ENCODE measurements at places on chromosomes 5 and 9.

DNA sequence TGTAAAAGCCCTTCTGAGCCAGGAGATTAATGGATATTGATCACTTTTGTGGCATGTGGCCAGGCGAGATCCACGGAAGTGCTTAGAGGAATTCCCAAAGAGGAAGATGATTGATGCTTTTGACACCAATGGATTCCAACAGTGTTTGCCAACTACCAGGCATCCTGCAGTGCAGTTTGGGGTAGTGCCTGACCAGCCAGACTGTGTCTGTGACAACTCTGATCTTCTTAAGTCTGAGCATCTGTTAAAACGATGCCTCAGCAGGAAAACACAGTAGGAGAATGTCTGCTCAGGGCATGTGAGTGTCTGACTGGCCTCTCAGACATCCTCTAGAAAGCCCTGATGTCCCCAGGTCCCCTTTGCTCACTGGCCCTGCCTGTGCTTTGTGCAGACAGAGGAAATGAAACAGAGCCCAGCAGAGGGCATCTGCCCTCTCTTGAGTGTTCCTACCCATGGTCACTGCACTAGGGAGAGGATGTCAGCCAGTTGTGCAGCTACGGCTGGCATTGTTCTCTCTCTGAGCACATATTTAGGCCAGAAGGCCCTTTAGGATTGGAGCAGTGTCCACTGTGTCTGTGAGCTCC, 57.0 kb downstream of the TRPC7 start:
- DNase-seq, result no peak

DNA sequence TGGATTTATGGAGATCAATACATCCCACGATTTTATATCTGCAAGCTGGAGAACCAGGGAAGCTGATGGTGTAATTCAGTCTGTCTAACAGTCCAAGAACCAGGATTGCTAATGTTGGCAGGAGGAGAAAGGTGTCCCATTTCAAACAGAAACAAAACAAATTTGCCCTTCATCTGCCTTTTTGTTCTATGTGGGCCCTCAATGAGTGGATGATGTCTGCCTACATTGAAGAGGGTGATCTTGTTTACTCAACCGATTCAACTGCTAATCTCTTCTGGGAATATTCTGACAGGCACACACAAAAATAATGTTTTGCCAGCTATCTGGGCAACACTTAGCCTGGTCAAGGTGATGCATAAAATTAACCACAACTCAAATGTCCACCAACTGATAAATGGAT, 65.1 kb upstream of the IL33 start:
- DNase-seq, result no peak

DNA sequence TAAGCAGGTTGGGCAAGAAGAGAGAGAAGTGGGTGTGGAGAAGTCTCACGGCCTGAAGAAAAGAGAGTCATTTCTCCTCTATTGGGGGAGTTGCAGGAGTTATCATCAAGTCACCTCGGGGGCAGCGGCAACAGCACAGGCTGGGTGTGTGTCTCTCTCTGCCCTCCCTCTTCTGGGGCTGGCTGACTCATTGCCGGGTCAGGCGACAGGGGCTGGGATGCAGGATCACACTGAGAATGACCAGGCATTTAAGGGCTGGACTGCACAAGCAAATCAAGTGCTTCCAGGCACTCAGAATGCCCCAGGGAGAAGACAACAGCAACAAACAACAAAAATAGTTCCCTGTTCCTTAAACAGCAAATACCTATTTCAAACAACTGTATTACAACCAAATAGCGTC, 6.3 kb upstream of the EQTN start:
- no peak for DNase-seq

GRCh38 chr5:10913841-10914240, 152.8 kb upstream of the DAP start:
- no peak for DNase-seq

DNA sequence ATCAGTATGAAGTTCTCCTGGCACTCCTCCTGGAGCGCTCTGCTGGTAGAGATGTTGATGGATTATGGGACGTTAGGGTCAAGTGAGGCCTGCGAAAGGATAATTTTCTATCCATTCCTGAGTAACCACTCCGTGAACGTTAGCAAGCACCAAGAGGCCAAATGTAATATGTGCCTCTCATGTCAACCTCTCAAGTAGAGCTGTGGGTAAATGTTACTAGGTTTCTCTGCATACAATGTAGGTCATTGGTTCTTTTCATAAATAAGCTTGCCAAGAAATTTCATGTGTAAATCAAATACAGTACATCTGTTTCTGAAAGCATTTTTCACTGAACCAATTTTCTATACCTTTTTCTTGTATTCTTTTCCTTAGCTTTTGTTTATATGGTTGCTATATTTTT, 126.3 kb downstream of the KDM4C start:
- DNase-seq, result no peak

GRCh38 chr9:116959809-116960208, 272.7 kb downstream of the TRIM32 start:
- no peak for DNase-seq

DNA sequence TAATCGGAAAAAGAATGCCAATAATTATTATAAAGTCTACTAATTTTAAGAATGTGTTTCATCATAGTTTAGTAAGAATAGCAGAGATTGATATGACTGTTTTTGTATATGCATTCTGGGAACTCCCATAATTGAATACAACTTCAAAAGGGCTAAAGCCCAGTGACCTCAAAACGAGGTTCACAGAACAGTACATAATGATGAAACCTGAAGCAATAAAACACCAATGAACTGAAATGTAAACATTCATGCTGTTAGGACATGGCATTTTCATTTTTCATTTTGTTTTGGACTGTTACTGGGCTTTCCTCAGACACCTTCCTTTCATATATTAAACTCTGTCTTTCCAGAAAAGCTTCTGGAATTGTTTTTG, 684 bp upstream of the JMY start:
- no peak for DNase-seq

GRCh38 chr9:83622939-83623678, at the start of gene IDNK:
IDNK (plus strand) TSS chr9:83623143; CDS start chr9:83623172, 29 bp downstream.
- DNase-seq, result peak; percentile 69

GRCh38 chr9:88826181-88826580, 165.1 kb upstream of the S1PR3 start:
- no peak for DNase-seq

- no peak for DNase-seq
These were observed 21.5 kb downstream of the CWC27 start for GRCh38 chr5:64790210-64790609.

DNA sequence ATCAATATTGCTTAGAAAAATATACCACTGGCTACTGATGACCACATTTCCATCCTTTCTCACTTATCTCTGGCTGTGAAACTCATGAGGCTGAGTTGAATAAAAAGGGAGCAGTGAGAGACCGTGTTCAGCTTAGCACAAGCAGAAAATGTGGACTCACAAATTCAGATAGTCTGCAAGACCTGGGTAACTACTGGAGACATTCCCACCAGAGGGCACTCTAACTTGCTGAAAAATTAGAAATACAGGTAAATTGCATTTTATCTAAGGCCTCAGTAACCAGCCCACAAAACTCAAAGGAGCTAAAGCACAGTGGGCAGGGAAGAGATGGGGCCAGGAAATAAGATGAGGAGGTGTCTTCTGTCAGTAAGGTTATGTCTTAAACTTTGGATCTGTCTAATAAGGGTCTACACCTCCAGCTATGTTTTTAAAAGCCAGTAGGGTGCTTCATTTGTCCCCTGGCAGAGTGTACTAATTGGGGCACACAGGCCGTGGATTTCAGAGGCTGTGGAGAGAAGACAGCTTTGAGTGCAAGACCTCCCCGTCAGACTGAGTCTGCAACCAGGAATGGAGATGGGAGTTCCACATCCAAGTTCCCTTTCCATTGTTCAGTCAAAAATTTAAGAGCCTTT, 8.7 kb upstream of the NDUFB6 start:
- DNase-seq, result no peak

- no peak for DNase-seq
These were observed 260.7 kb downstream of the CHSY3 start for GRCh38 chr5:130164966-130165365.

- DNase-seq, result no peak
These were observed 221.1 kb downstream of the MAN2A1 start for GRCh38 chr5:109910874-109911273.

DNA sequence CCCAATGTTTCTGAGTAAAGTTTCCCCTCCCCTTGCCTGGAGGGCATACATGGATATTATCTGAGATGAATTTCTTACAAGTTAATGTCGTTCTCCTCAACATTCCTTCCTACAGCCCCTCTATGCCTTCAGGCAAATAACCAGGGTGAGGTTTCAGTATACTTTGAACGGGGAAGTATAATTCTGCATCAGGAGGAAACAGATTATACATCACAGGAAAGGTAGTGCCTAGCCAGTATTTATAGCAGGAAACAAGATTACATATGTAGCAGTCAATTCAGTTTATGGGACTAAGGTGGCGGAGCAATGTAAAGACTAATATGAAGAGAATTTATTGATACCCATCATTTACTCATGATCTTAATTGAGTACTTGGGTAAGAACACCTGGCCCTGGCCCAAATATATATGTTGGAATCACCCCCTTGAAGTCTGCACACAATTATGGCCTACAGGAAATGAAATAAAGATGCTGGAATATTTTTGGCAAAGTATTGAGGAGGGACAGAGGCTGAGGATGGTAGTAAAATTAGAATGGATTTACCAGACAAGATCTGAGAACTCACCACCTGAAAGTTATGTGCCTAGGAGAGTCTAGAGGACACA, 661.1 kb downstream of the PTPRD start:
- no peak for DNase-seq

DNA sequence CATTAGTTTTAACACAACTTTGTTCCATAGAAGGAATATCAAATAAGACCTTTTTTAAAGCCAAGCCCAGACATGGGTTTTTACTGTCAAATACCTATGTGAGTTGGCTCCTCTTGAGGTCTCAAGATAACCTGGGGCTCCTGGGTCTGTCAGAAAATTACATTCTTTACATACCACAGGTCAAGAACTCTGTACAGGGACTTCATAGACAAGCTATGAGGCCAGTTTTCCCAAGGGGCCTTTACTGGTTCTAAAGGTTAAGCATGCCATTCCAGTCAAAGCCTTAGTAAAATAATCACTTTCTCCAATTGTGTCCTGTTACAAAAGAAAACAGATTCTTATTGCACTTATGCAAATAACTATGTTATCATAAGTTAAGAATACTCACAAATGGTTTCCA, 15.5 kb upstream of the SMC2 start:
- no peak for DNase-seq

DNA sequence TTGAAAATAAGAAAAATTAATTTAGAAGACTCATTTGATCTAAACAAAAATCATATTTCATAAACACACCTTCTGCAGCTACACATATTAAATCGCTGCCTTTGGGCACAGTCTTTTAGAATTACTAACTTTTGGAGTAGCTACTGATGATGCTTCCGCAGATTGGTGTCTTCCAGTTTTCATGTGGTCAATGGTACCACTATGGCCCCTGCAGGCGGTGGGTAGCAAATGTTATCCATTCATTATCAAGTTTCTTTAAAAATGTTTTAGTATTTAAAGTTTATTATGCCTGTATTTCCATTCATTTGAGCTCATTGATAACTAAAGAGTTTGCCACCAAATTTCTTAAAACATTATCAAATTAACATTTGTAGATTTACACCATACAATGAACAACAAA, 122.9 kb upstream of the GRAMD2B start:
- DNase-seq, result no peak

- DNase-seq, result no peak
These were observed 47.2 kb downstream of the NRG2 start for GRCh38 chr5:139995929-139996328.

DNA sequence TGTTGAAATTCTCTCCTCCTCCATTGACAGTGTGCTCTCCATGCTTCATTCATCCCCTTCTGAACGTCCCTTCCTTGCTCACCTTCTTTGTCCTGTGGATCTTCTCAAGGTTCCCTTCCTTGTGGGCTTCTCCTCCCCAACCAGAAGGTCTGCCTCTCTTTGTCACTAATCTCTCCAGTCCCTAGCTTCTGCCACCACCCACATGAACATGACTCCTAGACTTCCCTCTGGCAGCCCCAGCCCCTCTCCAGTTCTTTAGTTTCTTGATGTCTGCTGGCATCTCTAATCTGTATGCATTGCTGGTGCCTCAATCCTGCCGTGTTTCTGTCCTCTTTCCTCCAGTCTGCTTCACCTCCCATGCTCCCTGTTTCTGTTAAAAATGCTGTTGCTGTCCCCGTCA, 79.3 kb downstream of the ARHGAP26 start:
- no peak for DNase-seq

DNA sequence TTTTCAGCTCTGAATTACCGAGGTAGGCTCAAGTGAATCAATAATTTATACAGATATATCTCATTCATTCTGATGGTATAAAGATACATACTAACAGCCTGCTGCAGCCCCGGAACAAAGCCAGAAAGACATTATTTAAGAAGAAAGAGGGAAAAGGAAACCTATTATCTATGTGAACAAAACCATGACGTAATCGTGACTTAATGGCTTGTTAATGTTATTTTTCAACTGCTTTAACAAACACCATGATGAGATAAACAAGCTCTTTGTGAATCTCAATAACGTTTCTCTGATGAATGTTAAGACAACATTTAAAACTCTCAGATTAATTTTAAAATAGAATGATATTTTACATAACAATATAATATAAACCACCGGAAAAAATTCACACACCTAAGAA, 237.1 kb downstream of the SLF1 start:
- DNase-seq, result no peak

DNA sequence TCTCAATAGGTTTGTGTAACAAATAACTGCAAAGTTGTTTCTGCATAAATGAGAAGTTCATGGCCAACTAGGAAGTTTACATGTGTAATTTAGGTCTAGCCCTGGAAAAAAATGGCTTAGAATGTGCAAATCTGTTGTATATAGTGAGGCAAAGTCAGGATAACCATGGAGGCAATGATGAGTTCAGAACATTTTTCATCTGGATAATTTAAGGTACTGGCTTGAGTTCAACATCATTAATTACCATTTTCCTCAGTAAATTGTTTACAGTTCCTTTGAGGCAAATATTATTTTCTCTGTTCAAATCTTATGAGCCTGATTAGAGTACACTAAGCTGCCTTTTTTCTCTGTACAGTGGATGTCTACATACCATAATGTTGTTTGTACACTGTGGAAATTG, 1259.0 kb upstream of the NUDT12 start:
- no peak for DNase-seq

- DNase-seq, result no peak
These were observed 203.1 kb downstream of the PIK3R1 start for GRCh38 chr5:68418680-68419079.

GRCh38 chr5:155822177-155822576, 504.8 kb upstream of the SGCD start:
- DNase-seq, result no peak

DNA sequence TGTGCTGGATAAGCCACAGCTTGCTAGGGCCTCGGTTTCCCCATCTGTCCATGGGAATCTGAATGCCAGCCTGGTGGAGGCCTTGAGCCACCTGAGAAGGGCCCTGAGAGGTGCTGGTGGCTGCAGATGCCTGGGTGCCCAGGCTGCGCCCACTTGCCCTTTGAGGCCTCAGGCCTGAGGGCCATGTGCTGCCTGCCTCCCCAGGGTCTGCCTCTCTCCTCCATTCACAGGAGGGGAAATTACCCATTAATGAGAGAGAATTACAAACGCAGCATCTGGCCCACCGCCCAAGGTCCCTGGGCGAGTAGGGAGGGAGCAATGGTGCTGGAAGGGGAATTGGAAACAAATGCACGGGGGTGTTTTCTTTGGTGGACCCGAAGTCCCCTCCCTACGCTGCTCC, 59.6 kb downstream of the BARX1 start:
- no peak for DNase-seq

Measured in memory B cell (primary cell).